ENCODE measurements at places on chromosomes 13 and 19.
A peak's percentile ranks its signal among the peaks of the same experiment; 100 is the strongest.

GRCh38 chr13:53953183-53953582, 924.6 kb downstream of the OLFM4 start:
- no peak overlapping the region for H3K4me3 ChIP-seq
- no peaks in the 10 kb centered on the region for H3K27me3 ChIP-seq
- DNase-seq: no peak
- H3K4me1 ChIP-seq: no peaks in the 10 kb centered on the region
- H3K27ac ChIP-seq: no peak overlapping the region

DNA sequence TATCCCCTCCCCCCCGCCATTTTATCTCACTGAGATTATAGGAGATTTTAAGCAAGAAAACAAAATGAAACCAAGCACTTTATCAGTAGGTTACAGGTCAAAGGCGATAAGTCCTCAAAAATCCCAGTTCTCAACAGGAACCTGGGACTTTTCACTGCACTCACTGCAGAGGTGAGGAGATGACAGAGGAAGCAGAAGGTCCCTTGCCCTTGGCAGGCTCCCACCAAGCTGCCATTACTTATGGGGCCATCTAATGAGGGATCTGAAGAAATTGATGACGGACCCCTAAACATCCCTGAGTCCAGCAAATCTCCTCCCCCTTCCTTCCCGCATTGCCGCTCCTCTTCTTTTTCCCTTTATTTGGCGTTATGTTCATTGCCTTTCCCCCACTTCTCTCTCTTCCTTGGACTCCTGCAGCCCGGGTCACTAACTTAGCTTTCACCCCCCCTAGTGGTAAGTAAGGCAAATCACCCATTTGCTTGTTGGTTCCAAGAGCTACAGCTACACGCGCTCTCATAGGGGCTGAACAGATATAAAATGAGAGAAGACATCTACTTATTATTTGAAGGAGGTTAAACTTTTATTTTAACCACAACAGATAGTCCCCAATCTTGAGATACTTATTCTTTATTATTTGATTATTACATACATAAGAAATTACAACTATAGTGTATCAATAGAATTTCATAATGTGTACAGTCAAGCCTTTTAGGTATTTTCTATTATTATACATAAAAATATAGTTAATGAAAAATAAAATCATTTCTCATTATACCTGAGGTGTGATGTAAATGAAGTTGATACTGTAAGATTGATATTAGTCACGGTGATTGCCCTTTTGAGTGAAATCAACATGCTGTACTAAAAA, 52.0 kb upstream of the ARGLU1 start:
- no peaks in the 10 kb centered on the region for H3K36me3 ChIP-seq
- no peak overlapping the region for H3K27ac ChIP-seq
- DNase-seq: no peak
- peaks cover 8% of the 10 kb centered on the region for H3K4me1 ChIP-seq

DNA sequence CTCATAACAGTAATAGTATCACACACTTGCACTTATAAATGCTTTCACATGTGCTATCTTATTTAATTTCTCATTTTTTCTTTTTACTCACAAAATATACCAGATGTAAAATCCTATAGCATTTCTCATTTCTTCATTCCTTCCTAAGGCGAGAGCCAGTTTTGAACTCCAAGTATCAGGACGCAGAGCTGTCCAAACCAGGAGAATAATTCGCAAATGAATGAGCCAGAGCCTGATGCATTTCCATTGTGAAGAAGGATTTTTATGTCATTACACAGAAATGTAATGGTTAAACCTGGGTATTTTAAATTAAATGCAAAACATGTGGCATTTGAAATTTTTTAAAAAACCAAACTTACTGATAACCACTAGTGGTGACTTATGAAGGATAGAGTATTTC, 244.3 kb downstream of the RGCC start:
- H3K27ac ChIP-seq: no peak overlapping the region
- H3K27me3 ChIP-seq: no peaks in the 10 kb centered on the region
- H3K36me3 ChIP-seq: no peaks in the 10 kb centered on the region
- no peak overlapping the region for H3K4me3 ChIP-seq
- no peak for DNase-seq

DNA sequence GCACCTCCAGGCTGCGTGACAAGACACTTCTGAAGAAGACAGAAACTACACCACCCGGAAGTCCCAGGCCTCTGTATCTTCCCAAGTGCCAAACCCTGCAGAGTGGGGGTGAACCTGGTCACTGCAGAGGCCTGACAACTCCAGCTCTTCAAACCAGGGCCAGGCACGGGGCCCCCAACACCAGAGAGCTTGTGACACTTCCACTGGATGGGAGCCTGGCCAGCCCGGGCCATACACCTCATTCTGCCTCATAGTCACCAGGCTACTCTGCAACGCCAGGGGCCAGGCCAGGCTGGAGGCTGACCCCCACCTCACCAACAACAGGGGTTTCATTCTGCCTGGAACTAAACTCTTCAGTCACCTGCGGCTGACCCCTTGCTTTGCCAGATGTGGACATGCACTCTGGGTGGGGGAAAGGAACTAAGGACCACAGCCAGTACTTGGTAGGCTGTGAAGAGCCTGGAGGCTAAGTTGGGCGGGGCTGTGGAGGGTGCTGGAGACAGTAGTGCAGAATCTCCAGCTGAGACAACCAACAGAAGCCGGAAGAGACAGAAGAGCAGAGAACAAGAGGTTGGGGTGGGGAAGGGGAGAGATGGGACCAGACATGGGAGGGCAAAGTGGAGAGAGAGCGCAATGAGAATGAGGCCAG, 23.0 kb downstream of the TUBA3C start:
- no peaks in the 10 kb centered on the region for H3K27me3 ChIP-seq
- no peaks in the 10 kb centered on the region for H3K4me1 ChIP-seq
- no peaks in the 10 kb centered on the region for H3K36me3 ChIP-seq

DNA sequence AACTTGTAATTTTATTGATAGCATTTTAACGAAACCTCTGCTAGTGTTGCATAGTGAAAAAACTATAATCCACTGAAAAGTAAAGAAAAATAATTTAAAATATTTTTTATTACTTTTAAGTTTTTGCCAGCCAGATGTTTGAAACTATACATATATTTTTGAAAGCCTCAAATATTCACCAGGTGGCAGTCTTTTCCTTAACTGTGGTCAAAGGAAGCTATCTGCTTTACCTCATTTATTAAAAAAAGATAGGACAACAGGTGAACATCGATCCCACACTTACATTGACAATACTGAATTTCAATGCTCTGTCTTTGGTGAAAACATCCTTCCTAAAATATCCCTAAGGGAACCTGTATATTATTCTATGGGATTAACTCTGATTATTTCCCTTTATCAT, 100.5 kb downstream of the TRPC4 start:
- H3K27me3 ChIP-seq: no peaks in the 10 kb centered on the region
- H3K4me3 ChIP-seq: no peak overlapping the region
- DNase-seq: no peak
- H3K4me1 ChIP-seq: no peaks in the 10 kb centered on the region

- H3K27ac ChIP-seq: no peak overlapping the region
- DNase-seq: no peak
Measured at GRCh38 chr13:20124303-20124702, 36.5 kb downstream of the GJA3 start.

- no peaks in the 10 kb centered on the region for H3K27me3 ChIP-seq
- peaks cover 73% of the 10 kb centered on the region for H3K4me1 ChIP-seq
- DNase-seq: peak; percentile 77
- H3K36me3 ChIP-seq: peaks cover 24% of the 10 kb centered on the region
- H3K27ac ChIP-seq: peak overlapping the region; percentile 98
- H3K4me3 ChIP-seq: peak overlapping the region; percentile 96
Measured at GRCh38 chr19:13841086-13841961, 35.6 kb upstream of the NANOS3 start.

DNA sequence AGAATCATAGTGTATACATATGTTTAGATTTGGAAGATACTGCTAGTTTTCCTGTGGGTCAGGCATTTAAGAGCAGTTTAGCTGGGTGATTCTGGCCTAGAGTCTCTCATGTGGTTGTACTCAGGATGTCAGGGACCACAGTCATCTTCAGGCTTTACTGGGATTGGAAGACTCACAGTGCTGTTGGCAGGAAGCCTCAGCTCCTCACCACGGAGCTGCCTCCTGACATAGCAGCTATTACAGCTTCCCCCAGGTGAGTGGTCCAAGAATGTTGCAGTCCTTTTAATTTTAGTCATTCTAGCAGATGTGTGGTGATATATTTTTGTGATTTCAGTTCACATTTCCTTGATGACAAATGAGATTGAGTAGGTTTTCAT, 16.9 kb upstream of the GPR18 start:
- no peaks in the 10 kb centered on the region for H3K4me1 ChIP-seq
- no peak overlapping the region for H3K27ac ChIP-seq
- H3K27me3 ChIP-seq: no peaks in the 10 kb centered on the region
- H3K36me3 ChIP-seq: no peaks in the 10 kb centered on the region
- H3K4me3 ChIP-seq: no peak overlapping the region

GRCh38 chr19:32682317-32682716, 6.7 kb downstream of the RGS9BP start:
- no peak overlapping the region for H3K27ac ChIP-seq
- no peak for DNase-seq
- H3K4me1 ChIP-seq: peaks cover 4% of the 10 kb centered on the region
- peaks cover 3% of the 10 kb centered on the region for H3K27me3 ChIP-seq
- H3K4me3 ChIP-seq: no peak overlapping the region

GRCh38 chr13:34335014-34336007, 517.4 kb downstream of the RFC3 start:
- DNase-seq: no peak
- no peak overlapping the region for H3K27ac ChIP-seq
- no peaks in the 10 kb centered on the region for H3K27me3 ChIP-seq
- no peak overlapping the region for H3K4me3 ChIP-seq
- no peaks in the 10 kb centered on the region for H3K4me1 ChIP-seq

- DNase-seq: no peak
- no peak overlapping the region for H3K27ac ChIP-seq
- H3K4me3 ChIP-seq: no peak overlapping the region
- H3K27me3 ChIP-seq: no peaks in the 10 kb centered on the region
- H3K4me1 ChIP-seq: no peaks in the 10 kb centered on the region
Measured at GRCh38 chr13:93218583-93218982, 8.0 kb upstream of the GPC6 start.

DNA sequence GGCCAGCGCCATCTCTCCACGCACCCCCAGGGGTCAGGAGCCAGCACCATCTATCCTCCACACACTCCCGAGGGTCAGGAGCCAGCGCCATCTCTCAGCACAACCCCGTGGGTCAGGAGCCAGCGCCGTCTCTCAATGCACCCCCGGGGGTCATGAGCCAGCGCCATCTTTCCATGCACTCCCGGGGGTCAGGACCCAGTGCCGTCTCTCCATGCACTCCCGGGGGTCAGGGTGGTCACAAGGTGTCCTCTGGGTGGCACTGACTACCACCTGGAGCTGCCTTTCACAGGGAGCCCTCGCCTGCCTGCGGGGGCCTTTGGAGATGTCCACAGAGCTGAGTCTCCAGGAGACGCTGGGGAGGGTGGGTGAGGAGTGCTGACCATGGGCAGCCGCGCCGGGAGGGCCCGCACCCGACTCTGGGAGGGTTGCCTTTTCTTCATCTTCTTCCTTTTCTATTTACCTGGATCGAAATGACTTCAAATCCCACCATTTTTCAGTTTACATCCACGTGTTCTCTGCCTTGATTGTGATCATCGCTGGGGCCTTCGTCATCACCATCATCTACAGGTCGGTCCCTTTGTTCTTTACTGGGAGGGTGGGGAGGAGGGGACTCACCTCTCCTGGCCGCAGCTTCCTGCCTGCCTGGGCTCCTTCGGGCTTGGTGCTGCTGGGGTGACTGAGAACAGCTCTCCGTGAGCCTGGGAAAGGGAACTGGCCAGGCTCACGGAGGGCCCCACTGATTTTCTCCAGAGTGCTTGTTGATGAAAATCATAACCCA, 19.1 kb downstream of the TEX29 start:
- H3K4me3 ChIP-seq: no peak overlapping the region
- H3K27ac ChIP-seq: no peak overlapping the region
- H3K36me3 ChIP-seq: no peaks in the 10 kb centered on the region

GRCh38 chr13:29594710-29595379, 643 bp downstream of the SLC7A1 start:
- peak; percentile 41 for DNase-seq
- H3K36me3 ChIP-seq: no peaks in the 10 kb centered on the region
- peak overlapping the region; percentile 67 for H3K4me3 ChIP-seq
- peak overlapping the region; percentile 84 for H3K27ac ChIP-seq

- H3K4me1 ChIP-seq: peaks cover 5% of the 10 kb centered on the region
- no peak overlapping the region for H3K27ac ChIP-seq
- H3K4me3 ChIP-seq: no peak overlapping the region
Measured at GRCh38 chr13:75494491-75494890, 12.5 kb upstream of the TBC1D4 start.
